CD4-positive, alpha-beta T cell treated with Interleukin-2 at 100 ng/mL for 4 hours (primary cell): ENCODE measurements at places on chromosomes 2 and 18.

DNA sequence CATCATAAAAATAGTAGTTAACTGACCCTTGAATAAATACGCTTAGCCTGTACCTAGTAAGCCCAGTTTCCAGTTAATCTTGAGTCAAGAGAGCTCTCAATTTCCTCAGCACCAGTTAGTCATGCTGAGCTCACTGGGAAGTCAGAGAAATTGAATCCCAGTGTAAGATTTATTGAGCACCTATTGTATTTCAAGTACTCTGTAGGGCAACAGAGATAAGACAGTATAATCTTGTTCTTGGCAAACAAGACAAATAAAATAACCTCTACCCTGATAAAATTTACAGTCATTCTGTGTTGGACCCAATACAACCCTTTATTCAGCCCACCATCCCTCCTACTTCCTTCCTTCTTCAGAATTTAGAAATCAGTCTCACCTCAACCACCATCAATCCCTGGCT lies 71.9 kb upstream of the NRP2 start:
- no peak for DNase-seq

GRCh38 chr2:240401781-240402551 lies 33.5 kb upstream of the GPC1 start:
- no peak for DNase-seq

DNA sequence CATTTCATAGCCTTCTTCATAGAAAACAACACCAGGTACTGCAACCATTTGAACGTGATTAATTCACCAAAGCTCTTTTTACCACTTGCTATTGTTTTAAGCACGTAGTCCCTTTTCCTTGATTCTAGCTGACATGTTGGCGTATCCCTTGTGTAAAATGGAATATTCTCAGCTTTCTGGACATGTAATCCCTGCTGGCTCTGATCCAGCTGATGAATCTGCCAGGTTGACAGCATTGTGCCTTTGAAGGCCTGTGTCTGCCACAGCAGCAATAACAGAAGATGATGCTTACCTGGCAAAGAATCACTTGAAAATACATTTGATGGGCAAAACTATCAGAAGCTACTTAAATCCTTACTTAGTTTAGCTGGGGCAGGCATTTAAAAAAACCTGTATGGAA lies 81.0 kb upstream of the CCDC150 start:
- DNase-seq, result no peak

DNA sequence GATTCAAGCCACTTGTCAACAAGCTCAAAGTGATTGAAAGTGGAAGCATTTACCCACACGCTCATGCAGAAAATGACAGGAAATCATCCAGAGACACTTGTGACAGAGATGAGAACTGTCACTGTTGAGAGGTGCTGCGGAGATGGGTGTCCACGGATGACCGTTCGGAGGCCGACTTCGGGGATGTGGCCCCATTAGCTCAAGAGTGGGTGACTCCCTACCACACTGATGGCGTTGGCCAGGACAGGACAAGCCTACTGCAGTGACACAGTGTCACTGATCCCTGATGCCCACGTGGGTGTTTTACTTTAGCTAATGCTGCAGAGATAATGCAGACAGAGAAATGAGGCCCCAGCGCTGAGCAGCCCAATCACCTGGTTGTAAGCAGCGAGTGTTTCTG lies 81.5 kb upstream of the YWHAQ start:
- DNase-seq, result peak; percentile 29

- peak; percentile 41 for DNase-seq
Measured at GRCh38 chr2:201447086-201447485, 4.2 kb downstream of the TRAK2 start.
